ENCODE measurements at places on chromosomes 4 and X. TPM values are rescaled to one million over a fixed set of nuclear protein-coding genes. Genes with fewer than 3 reads are reported as not detected.

DNA sequence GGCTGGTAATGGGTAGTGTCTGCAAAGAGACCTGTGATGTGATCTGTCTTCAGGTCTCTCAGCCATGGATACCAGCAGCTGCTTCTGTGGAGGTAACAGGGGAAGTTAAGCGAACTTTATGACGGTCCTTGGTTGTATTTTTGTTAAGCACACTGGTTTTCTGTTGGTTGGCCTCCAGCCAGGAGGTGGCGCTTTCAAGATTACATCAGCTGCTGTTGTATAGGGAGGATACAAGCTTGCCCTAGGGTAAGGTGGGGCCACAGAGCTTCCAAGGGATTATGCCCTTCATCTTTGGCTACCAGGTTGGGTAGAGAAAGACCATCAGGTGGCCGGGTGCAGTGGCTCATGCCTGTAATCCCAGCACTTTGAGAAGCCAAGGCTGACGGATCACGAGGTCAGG, 834.2 kb upstream of the GALNTL6 start:
- DNase-seq = no peak

GRCh38 chr4:150289881-150290280, 211.6 kb downstream of the DCLK2 start:
- no peak for DNase-seq

DNA sequence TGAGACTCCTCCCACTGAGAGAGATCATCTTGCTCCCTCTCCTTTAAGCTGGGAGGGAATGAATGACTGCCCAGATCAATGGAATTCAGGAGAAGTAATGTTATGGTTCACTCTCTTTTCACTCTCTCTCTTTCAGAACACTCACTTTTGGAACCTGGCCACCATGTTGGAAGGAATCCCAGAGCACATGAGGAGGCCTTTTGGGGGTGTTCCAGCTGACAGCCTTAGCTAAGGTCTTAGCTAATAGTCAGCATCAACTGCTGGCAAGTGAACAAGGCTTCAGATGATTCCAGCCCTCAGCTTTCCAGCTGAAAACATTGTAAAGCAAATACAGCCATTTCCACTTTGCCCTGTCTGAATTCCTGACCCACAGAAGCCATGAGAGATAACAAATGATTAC, 124.0 kb upstream of the CLNK start:
- no peak for DNase-seq

Gene GUCY1B1
- 18.1 TPM for total RNA-seq

GRCh38 chrX:153953342-153953830, 8.9 kb upstream of the RENBP start:
- peak; percentile 70 for DNase-seq

- DNase-seq = no peak
These were observed 132.2 kb upstream of the C1QTNF7 start for GRCh38 chr4:15295421-15296162.

GRCh38 chr4:87865960-87866598, 33.3 kb downstream of the MEPE start:
- DNase-seq = no peak

GRCh38 chrX:31179203-31179602, 107.4 kb upstream of the FTHL17 start:
- no peak for DNase-seq

Gene ANAPC10
- 20.5 TPM for total RNA-seq

Gene UGT2A3
- not detected for total RNA-seq

DNA sequence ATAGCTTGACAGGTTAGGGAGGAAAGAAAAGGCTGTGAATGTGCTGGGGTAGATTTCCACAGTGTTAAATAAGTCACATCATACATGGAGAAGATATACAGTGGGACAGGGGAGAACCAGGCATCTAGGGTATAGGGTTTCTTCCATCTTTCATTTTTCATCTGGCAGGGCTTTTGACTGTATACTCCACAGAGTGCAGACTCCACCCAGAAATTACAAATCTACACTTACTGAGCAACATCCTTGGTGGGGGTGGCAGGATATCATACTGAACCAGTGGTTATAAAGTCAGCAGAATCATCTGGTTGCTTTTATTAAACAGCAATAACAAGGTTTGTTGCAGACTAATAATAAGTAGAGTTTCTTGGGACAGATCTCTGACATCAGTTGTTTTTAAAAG, 154.2 kb downstream of the NPNT start:
- no peak for DNase-seq

Gene KDM5C
- 67.5 TPM for total RNA-seq

DNA sequence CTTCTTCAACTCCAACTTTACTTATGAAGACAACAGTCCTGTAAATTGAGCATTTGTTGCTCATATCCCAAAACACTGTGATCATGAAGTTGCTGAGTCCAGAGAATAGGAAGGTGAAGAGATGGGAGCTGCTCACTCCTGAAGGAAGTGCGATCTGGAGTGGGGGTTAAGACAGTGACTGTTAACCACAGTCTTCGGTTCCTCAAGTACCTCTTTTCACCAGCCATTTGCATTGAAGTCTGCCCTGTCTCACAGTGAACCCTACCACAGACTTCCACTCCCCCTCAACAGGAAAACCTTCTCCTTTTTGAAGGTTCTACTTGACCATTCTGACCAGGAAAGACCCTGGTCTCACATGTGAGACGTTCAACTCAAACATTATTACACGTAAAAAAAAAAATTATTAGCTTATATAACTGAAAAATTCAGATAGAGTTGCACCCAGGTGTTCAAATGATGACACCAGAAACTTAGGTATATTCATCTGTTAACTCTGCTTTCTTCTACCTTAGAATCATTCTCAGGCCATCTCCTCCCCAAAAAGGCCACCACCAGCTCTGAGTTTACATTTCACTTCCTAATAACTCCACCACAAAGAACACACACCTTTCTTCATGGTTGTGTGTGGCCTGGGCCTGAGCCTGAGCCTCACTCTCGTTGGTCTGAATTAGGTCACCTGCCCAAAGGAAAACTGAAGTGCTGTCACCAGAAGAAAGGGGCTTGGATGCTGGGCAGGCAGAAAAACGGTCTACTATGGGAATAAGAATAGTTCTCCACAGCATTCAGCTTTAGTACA, 199.2 kb downstream of the DCTD start:
- DNase-seq = no peak

- no peak for DNase-seq
These were observed 431.1 kb upstream of the HTR2C start for GRCh38 chrX:114152801-114153200.

Gene WAS
- 40.3 TPM for total RNA-seq

DNA sequence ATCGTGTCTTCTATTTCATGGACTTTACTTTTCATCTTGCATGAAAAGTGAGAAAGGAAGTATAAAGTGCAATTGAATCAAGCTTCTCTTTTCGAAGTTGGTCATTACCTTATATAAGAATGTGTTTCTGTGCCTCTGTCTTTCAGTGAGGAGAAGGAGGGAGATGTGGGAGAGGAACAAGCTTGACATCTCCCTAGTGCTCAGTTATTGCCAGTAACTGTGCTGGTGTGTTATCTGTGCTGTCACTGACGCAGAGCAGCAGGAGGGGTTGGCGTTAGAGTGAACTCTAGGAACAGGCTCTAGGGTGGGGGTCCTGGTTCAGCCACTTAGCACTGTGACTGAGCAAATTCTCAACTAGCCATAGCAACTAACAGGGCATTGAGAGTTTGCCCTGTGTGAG, 34.0 kb upstream of the TBC1D9 start:
- DNase-seq = no peak

DNA sequence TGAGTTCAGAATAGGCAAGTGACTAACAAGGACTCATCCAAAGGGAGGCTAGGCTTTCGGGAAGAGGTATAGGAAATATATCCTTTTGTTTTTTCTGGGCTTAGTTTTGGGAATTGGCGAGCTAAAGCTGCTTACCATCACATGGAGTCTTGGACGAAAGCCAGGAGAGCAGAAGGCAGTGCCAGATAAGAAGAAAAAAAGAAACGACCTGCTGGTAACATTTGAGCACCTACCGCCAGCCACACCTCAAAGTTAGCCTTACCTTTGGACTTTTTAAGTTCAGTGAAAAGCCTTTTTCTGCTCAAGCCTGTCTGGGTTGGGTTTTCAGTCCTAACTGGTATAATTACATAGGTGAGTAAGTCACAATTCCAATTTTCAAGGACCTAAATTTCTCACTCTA, 85.1 kb upstream of the LCORL start:
- no peak for DNase-seq

Gene RASL11B
- 0.41 TPM for total RNA-seq

Gene GLRA3
- total RNA-seq = not detected

- DNase-seq = no peak
These were observed 28.1 kb upstream of the HPRT1 start for GRCh38 chrX:134431894-134432293.

Data from lower lobe of right lung (tissue), 2 donors.